Left renal cortex interstitium (tissue), 4 donors: ENCODE measurements at places on chromosomes 12 and 14.

- no peak for DNase-seq
Measured at GRCh38 chr12:47808574-47809365, 10.9 kb downstream of the HDAC7 start.

- no peak for DNase-seq
Measured at GRCh38 chr12:81170072-81170471, 92.2 kb downstream of the ACSS3 start.

- no peak for DNase-seq
Measured at GRCh38 chr14:50839691-50840090, 8.7 kb upstream of the NIN start.

GRCh38 chr14:31208546-31209424 lies 1.2 kb upstream of the HECTD1 start:
- DNase-seq: no peak

DNA sequence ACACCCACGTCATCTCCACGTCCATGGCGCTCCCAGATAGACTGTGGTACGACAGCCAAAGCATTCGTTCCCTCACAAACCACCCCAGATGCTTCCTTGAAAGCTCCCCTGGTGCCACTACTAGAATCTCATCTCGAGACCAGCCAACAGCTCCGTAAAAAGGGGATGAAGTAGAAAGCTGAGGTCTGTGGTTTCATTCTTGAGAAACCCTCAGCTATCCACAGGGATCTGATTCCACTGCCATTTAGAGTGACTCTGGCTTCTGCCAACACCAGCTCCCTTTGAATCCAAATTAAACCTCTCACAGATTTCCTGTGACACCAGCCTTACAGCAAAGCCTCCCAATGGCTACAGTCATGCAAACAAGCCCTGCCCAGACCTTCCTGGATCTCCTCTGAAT lies 18.5 kb upstream of the FOXN3 start:
- DNase-seq: no peak

- no peak for DNase-seq
Measured at GRCh38 chr14:56271970-56272369, 153.8 kb downstream of the PELI2 start.

DNA sequence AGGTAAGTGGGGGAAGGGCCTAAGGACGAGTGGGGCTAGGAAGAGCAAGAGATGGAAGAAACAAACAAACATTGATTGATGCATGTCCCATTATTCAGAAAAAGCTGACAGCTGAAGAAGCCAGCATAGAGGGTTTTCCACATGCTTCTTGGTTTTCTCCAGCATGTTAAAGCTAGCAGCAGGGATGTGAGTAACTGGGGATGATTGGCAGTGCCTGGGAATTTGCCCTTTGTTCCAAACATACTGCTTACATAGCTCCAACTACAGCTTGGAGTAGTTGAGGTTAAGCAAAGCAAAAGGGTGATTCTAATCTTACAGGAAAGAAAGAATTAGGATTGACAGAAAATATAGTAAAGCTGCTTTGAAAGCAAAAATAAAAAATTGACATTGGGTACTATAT lies 68.0 kb upstream of the IFNG-AS1 start:
- no peak for DNase-seq

DNA sequence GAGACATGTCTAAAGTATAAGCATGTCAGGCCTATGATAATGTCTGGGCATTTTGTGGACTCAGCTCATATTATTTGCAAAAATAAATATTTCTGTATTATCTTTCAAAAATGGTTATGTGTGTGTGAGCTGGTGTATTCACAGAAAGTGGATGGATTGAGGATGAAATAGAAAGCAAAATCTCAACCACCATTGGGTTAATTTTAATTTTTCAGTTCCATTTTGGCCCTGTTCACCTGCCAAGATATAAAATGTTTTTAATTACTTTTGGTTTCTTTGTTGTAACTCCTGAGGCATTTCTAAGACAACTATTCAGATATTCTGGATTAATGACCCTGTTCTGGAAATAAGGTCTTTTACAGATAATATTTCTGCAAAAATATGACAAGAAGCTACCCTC lies 232.7 kb upstream of the PPFIA2 start:
- no peak for DNase-seq

GRCh38 chr12:98409548-98409947 lies 105.8 kb upstream of the TMPO start:
- DNase-seq: no peak

- DNase-seq: no peak
Measured at GRCh38 chr12:42213023-42213422, 25.0 kb downstream of the YAF2 start.

DNA sequence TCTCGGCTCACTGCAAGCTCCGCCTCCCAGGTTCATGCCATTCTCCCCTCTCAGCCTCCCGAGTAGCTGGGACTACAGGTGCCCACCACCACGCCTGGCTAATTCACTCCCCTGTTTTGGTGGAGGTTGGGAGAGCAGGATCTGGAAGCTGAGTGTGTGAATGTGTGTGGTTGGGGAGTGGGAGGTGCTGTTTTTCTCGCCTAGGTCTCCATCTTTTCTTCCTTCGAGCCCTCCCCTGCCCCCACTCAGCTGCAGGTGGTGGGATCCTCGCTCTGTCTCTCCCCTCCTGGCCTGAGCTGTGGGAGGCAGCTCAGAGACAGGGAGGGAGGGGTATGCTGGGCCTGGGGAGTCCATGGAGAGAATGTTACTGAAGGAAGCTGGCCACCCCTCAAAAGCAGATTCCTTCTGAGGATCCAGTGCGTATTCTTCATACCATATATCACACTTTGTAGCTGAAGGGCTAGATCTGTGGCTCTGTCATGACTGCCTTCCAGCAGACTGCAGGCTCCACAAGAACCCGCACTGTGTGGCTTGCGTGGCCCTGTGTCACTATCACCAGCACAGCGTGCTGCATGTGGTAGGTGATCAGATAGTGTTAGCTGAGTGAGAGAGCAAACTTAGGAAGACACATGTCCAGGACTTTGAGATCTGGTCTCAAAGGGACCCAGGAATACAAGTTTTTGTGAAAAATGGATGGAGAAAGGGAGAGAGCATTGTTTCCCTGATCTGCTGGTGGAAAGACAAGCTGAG lies 2.8 kb downstream of the KRT83 start:
- no peak for DNase-seq

DNA sequence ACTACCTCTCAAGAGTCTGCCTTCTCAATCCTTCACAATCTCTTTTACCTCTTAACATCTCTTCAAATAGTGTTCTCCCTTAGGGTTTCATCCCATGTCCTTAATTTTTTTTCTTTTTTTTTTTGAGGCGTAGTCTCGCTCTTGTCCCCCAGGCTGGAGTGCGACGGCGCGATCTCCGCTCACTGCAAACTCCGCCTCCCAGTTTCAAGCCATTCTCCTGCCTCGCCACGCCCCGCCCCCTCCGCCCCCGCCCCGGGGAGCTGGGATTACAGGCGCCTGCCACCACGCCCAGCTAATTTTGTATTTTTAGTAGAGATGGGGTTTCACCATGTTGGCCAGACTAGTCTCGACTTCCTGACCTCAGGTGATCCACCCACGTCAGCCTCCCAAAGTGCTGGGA lies 7.0 kb upstream of the BCAT1 start:
- DNase-seq: no peak

- DNase-seq: no peak
Measured at GRCh38 chr12:12720672-12721161, 3.5 kb downstream of the CDKN1B start.

GRCh38 chr14:45135156-45135555 lies 574 bp upstream of the FANCM start:
- no peak for DNase-seq

DNA sequence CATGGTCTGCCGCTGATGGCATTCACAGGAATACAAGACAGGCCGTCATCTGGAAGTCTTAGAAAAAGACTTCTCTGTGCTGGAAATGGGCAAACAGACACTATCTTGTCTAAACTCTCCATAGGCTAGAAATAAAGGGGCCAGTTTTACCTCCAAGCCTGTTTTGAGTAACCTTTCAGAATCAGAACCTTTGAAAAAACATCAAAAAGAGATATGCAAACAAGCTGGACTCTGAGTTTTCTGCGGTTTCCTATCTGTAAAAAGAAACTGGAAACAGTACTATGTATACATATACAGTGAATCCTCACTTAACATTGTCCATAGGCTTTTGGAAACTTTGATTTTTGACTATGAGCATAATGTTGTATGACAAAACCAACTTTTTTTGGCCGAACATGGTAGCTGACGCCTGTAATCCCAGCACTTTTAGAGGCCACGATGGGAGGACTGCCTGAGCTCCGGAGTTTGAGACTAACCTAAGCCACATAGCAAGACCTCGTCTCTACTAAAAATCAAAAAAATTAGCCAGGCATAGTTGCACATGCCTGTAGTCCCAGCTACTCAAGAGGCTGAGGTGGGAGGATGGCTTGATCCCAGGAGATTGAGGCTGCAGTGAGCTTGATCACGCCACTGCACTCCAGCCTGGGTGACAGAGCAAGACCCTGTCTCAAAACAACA lies 92.9 kb upstream of the MAX start:
- no peak for DNase-seq

DNA sequence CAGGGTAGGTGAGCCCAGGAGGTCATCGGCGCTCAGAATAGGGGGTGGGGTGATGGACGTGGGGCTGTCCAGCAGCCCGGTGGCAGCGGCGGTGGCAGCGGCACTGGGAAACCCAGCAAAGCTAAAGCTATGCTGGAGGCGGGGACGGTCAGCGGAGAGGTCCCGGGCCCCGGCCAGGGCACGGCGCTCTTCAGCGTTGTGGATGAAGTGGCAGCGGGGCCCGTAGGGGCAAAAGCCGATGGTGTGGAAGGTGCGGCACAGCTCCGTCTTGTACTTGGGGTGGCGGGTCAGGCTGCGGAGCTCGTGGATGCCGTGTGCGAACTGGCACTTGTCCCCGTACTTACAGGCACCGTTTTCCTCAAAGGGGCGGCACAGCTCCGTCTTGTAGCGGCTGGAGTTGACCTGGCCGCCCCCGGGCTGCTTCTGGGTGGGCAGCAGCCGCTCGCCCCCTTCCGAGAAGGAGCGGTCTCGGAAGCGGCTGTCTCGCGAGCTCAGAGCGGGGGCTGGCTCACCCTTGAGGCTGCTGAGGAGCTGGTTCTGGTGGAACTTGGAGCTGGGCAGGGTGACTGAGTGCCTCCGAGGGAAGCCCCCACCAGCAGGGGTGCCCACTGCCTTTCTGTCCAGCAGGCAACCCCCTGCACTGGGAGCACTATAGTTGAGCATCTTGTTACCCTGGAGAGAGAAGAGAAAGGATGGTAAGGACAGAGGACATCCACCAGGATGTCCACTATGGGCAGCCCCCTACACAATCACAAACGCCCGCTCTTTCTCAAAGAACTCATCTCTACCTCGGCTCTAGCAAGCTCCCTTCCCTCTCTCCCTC lies 2.8 kb downstream of the ZFP36L1 start:
- no peak for DNase-seq

GRCh38 chr12:1564067-1564466 lies 30.3 kb downstream of the FBXL14 start:
- no peak for DNase-seq

GRCh38 chr12:46354111-46354801 lies 18.3 kb downstream of the SLC38A2 start:
- no peak for DNase-seq

DNA sequence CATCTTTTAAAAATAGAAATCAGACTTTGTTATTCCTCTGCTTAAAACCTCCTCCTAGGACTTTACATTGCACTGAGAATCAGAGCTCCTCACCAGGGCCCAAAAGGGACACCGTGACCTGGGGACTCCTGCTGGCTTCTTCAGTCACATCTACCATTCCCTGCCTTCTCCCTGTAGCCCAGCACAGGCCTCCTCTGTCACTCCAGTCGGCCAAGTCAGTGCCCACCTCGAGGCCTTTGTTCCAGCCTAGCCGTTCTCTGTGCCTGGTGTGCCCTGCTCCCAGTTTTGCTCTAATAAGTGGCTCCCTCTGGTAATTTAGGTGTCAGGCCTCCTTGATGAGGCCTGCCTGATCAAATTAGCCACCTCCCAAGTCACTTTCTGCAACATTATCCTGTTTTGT lies 27.4 kb downstream of the CRADD start:
- DNase-seq: no peak

DNA sequence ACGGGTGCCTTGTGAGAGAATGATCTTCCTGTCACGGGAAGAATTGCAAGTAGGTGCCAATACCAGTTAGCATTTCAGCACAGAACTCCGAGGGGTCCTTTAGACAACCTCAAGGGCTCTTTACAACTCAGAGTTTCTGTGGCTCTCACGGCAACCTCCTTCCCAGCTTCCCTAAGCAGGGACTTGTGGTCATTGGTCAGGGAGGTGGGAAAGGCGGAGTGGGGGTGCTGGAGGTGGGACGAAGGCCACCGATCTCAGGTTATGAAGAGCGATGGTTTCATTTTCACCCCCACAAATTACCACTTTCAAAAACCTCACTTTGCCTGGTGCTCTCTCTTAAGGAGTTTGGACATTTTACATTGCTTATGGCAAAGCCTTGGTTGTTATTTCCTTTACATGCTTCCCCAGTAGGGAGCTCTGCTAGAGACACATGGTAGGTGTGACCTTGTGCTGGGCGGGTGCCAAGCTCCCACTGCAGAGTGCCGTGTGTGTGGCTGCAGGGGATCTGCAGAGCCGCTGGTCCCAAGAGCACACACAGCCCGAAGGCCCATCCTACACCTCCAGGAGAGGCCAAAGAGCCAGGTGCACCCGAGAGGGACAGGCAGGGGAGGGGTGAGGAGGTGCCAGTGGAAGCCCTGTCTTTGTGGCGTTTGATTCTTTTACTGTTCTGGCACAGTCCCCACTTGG lies 21.4 kb downstream of the BCL2L14 start:
- no peak for DNase-seq

DNA sequence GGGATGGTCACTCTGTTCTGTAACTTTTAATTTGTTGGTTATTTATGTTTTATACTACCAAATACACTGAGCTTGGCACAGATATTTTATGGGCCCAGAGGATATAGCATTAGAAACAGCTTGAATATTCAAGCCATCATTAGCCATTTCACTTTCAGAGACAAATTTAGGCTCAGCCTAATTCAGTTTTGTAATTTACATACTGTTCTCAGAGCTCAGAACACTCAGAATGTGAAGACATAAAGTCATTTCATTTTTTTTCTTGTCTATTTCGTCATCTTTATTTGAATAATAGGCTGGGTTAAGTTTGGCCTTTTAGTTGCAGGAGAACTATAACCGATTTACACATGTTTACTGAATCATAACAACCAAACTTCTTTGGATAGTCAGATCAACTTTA lies 361.7 kb downstream of the SNAPC1 start:
- no peak for DNase-seq

GRCh38 chr12:120075034-120075616 lies 41.4 kb downstream of the RAB35 start:
- DNase-seq: no peak

- no peak for DNase-seq
Measured at GRCh38 chr12:49980501-49981349, 8.0 kb downstream of the AQP6 start.

GRCh38 chr14:79972230-79972629 lies 239.1 kb downstream of the DIO2 start:
- no peak for DNase-seq

DNA sequence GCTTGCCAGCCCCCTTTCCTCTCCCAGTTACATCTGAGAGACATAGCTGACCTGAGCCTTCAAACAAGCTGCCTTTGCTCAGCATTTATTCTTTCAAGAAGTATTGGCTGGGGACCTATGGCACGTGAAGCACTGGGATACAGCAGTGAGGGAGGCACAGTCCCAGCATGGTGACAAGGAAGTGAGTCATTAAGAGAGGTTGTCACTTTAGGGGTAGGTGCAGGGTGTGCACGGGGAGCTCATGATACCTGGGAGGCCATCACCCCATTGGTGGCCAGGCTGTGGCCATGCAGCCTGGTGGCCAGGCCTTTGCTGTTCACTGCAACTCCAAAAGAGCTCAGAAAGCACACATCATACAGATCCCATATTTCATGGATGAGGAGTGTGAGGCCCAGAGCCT lies 5.7 kb upstream of the KRT75 start:
- no peak for DNase-seq
